ENCODE measurements at places on chromosomes 1 and 21.

- DNase-seq, result no peak
Measured at GRCh38 chr1:108047085-108047484, 82.1 kb upstream of the VAV3 start.

DNA sequence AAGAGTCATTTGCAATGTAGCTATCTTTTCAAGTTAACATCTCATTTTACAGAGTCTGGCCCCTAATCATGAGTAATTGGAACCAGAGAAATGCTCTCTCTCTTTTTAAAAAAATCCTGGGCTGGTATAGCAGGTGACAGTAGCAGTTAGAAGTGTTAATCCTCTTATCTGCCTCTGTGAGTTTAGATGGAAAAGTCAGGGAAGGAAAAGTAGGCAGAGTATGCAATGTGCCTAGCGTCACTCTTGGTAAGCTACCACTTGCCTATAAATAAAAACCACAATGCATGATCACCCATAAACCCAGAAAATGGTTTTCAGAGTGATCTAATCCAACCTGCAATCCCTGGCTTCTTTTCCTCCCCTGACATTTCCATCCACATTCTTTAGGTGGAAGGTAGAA lies 43.2 kb downstream of the UTP25 start:
- DNase-seq, result no peak

GRCh38 chr1:234222561-234223280 lies 150.5 kb upstream of the COA6 start:
- no peak for DNase-seq

- DNase-seq, result no peak
Measured at GRCh38 chr21:33850985-33851384, 64.6 kb downstream of the ATP5PO start.

- no peak for DNase-seq
Measured at GRCh38 chr21:38774152-38774551, 31.6 kb upstream of the ETS2 start.

DNA sequence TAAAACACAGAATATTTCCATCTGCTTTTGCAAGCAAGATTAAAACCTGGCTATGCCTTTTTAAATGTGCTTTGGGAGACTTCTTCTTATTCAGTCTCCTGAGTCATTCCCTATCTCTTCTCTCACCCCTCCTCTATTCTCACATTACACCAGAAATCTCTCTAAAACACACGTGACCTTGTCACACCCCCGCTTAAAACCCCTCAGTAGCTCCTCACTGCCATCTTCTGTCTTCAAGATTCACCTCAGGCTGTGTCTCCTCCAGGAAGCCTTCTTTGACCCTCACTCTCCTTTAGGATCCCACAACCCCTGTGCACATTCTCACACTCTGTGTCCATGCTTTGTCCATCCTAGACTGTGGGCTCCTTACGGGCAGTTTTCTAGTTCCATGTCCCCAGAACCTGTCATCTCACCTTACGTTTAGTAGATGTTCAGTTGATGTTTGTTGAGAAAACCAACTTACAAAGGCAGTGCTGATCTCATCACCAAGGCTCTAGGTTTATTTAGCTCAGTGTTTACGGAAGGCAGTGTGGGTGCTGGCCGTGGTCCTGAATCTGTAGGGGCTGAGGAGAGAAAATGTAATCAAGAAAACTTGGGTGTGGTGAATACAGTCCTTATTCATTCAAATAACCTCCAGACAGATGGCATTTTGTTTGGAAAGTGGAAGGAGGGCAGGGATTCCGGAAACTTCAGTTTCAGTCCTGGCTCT lies 143.5 kb downstream of the DMRTA2 start:
- no peak for DNase-seq

- no peak for DNase-seq
Measured at GRCh38 chr1:162422662-162423375, 10.9 kb upstream of the SH2D1B start.

DNA sequence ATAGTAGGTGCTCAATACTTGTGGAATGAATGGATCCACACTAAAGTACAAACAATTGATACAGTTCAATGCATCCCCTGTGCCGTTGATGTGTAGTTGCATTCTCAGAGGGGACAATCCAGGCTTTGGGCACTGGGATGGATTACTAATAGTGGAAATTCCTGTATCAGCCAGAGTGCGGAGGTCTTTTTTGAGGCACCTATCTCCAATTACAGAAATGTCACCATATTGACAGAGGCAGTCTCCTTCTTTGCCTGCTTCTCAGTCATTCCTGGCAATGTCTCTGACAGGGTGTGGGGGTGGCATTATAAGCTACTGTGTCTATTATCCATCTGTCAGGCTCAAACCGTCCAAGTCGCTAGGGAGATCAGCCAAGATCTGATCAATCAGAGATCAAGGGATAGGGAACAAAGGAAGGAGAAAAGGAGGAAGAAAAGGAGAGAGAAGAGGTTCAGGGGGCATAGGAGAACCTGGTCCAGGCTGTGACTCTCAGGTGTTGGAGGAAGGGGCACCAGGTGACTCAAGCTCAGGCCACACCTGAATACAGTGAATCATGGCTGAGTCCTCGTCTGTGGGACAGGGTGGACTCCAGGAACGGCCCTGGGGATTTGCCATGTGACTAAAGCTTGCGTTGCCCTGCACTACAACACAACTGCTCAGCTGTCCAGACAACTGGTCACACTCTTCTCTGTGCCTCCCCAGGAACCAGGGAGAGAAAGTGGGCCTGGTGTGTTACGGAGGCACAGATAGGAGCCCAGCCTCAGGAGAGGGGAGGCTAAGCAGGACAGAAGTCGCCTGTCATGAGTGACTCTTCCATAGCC lies 3.4 kb upstream of the LAMB3 start:
- no peak for DNase-seq

DNA sequence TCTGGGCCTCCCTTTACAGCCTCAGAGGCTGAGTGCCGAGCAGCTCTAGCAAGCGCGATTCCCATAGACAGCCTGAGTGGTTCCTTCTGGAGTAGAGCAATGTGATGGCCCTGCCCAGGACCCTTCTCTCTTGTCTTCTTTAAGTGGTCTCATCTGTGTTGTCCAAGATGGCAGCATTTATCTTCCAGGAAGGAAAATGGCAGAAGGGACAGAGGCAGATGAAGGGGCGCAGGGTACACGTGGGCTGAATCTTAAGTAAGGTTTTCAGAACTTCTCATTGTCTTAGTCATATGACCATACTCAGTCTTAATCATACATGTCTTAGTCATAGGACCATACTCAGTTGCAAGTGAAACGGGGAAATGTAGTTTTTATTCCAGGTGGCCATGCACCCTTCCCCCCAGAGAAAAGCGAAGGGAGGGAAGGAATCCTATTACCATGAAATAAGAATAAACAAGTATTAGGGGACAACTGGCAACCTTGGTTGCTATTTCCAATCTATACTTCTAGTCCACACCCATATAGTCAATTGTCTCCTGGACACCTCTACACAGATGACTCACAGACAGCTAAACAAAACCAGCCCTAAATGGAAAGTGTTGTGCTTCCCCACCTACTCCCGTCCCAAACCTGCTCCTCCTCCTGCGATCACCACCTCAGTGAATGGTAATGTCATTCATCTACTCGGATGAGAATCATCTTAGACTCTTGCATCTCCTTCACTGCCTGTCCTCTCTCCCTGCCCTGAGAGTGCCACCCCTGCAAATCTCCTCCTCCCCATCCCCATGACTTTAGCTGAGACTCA lies 13.3 kb downstream of the OVAAL start:
- DNase-seq, result peak; percentile 47

- no peak for DNase-seq
Measured at GRCh38 chr21:14403681-14404318, 20.9 kb upstream of the HSPA13 start.

DNA sequence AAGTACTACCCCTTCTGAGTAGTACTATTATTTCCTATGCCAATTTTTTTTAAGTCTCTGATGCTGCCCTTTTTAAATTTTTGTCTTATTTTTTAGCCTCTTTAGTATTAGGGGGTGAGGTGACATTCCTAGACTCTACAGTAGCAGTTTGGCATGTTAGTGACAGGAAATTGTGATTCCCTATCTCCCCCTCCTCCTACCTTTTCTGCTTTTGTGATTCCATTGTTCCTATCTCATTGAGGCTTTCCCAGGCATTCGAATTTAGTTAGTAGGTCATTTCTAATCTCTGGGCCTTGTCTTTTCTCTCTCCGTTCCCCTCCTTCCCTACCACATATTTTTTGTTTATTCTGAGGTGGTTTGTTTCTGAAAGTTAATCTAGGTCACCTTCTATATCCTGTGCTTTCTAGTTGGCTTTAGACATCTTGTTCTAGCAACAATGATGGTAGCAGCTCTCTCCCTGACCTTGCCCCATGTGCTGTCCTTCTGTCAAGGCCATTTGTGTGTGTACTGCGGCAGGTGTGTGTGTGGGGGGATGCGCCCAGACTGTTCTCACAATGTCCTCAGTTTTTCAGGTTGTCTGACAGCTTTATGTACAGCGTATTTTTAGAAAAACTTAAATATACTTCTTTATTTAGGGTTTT lies 21.5 kb downstream of the SEMA6C start:
- no peak for DNase-seq

DNA sequence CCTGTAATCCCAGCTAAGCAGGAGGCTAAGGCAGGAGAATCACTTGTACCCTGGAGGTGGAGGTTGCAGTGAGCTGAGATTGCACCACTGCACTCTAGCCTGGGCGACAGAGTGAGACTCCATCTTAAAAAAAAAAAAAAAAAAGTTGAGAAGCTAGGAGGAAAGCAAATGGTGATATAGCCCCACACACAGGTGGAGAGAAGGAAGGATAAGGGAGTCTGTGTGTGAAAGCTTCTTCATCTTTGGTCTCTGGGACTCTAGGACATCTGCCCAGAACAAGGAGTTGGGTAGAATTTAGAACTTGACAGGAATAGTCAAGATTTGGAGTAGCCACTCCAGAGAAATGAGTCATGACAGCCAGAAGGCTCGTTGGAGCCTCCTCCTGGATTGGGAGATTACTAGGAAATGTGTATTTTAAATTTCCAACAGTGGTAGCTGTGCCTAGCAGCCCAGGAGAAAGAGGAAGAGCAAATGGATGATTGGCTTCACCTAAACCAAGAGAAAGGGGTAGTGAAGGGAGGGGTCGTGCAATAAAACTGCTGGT lies 19.9 kb downstream of the NPL start:
- DNase-seq, result no peak

GRCh38 chr1:21312407-21312992 lies 22.2 kb upstream of the ECE1 start:
- DNase-seq, result no peak

GRCh38 chr1:182740120-182740519 lies 49.5 kb upstream of the NPL start:
- no peak for DNase-seq

DNA sequence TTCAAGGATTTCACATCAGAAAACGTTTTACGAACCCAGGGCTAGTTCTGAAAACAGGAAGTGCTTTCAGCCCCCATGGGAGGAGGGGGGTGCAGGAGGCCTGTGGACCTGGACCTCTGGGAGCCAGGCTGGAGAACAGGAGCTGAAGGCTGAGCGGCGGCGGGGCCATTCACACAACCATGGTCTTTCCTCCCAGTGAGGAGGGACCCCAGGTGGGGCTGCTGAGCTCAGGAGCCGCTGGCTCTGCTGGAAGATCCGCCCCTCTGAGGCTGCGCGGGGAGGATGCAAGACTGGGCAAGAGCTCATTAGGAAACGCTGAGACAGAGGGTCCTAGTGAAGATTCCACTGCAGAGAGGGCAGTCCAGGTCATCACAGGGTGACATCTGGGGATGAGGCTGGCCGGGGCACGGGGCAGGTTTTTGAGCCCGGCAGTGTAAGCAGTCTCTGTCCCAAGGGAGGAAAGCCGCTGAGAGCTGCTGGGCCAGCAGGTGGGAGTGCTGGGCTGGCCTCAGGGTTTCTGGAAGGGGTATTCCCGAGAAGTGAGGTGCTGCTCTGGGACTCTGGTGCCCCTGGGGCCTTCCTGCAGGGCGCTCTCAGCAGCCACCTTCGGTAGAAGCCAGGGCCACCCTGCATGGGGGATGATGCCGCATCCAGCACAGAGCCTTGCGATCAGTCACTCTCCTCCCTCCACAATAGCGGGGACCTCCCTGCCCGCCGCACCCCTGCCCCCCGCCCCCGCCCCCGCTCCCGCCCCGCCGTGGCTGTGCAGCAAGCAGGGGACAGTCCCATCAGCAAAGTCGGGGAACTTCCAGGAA lies 7.5 kb downstream of the MX2 start:
- peak; percentile 47 for DNase-seq

GRCh38 chr1:51071291-51072042 lies 30.6 kb upstream of the C1orf185 start:
- DNase-seq, result no peak

GRCh38 chr1:941588-942383 lies 17.3 kb downstream of the NOC2L start:
- no peak for DNase-seq

DNA sequence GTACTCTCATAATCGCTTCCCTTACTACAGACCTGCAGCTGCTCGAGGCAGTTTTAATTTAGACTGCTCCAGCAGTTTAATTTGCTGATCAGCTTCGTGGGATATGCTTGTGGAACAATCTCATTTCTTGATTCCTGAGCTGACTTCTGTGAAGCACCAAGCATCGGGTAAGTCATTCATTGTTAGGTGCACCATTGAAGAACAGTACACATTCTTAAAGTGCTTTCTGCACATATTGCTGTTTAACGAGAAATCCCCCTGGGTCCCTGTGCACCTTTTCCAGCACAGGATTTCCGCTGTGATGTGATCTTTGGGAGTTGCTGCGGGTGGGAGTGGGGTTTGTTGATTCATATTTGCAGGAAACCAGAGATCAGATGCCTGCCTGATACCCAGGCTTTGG lies 9.1 kb downstream of the GALNT2 start:
- DNase-seq, result no peak

GRCh38 chr1:40507973-40508372 lies 594 bp upstream of the EXO5 start:
- no peak for DNase-seq

DNA sequence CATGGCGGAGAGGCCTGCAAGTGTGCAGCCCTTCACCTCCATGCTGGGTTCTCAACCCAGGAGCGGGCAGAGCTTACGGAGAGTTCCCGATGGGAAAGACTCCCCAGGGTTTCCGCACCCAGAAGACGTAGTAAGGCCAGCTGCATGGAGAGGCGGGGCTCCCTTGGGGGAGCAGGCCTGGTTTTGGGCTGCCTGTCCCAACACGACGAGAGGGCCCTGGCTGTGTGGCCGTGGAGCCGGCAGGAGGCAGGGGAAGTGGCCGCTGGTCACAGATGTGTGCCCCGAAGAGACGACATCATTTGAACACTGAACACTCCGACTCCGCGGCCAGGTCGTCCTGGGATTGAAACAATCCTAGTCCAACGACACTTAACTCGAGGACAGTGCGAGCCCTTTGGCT lies 57.0 kb downstream of the MORN1 start:
- DNase-seq, result no peak

GRCh38 chr1:154623358-154623757 lies 15.4 kb upstream of the ADAR start:
- DNase-seq, result no peak

All from activated CD4-positive, alpha-beta T cell treated with anti-CD3 and anti-CD28 coated beads, Interleukin-2, amount 50 U/mL, for 48 hours (primary cell).